ENCODE measurements at places on chromosomes 2 and 18. TPM values are rescaled to one million over a fixed set of nuclear protein-coding genes. Genes with fewer than 3 reads are reported as not detected.

HOXD10 gene
- total RNA-seq = not detected

TMEM37 gene
- total RNA-seq = not detected

B3GNT7 gene
- total RNA-seq = 0.38 TPM

TMEM247 gene
- total RNA-seq = not detected

REG3A gene
- not detected for total RNA-seq

DNAH7 gene
- total RNA-seq = not detected

TRIM54 gene
- total RNA-seq = not detected

ZFP36L2 gene
- total RNA-seq = 1,631 TPM

FOXI3 gene
- total RNA-seq = not detected

C1GALT1C1L gene
- not detected for total RNA-seq

EGR4 gene
- 0.17 TPM for total RNA-seq

PLCL1 gene
- total RNA-seq = 27.0 TPM

SNED1 gene
- 42.7 TPM for total RNA-seq

SERPINB7 gene
- total RNA-seq = not detected

PHOSPHO2 gene
- total RNA-seq = 4.5 TPM

TUBA4B gene
- total RNA-seq = not detected

MDH1B gene
- 0.31 TPM for total RNA-seq

ELOA2 gene
- not detected for total RNA-seq

MC5R gene
- not detected for total RNA-seq

ERFE gene
- not detected for total RNA-seq
